Fibroblast of skin of right biceps (primary cell): ENCODE measurements at places on chromosomes 13 and 19.

- DNase-seq, result no peak
Observed at GRCh38 chr13:74190999-74191398, 56.8 kb upstream of the KLF12 start.

DNA sequence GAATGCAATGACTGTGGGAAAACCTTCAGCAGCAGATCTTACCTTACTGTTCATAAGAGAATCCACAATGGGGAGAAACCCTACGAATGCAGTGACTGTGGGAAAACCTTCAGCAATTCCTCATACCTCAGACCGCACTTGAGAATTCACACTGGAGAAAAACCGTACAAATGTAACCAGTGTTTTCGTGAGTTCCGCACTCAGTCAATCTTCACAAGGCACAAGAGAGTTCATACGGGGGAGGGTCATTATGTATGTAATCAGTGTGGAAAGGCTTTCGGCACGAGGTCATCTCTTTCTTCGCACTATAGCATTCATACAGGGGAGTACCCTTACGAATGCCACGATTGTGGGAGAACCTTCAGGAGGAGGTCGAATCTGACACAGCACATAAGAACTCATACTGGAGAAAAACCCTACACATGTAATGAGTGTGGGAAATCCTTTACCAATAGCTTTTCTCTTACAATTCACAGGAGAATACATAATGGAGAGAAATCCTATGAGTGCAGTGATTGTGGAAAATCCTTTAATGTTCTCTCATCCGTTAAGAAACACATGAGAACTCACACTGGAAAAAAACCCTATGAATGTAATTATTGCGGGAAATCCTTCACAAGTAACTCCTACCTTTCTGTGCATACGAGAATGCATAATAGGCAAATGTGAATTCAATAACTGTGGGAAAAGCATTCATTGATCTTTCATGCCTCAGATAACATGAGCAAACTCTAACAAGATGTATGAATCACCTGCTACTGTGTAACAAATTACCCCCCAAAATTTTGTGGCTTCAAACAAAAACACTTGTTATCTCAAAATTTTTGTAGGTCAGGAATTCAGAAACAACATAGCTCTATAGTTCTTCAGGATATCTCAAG, 13.8 kb downstream of the ZNF557 start:
- DNase-seq, result peak; percentile 39

GRCh38 chr19:944171-944567, 18.3 kb downstream of the ARID3A start:
- DNase-seq, result no peak

- peak; percentile 47 for DNase-seq
Observed at GRCh38 chr13:24911133-24911908, 147.4 kb downstream of the RNF17 start.

DNA sequence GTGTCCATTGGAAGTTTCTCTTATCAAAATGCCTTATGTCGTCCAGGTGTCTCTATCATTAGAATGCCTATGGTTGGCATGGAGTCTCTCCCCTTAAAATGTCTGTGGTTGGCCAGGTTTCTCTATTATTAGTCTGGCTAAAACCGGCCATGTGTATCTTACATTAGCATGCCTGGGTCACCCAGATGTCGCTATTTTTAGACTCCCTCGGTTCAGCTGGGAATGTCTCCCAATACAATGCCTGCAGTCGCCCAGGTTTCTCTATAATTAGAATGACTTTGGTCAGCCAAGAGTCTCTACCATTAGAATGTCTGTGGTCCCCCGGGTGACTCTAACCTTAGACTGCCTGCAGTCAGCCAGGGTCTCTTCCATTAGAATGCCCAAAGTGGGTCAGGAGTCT, 1536.1 kb downstream of the UQCRFS1 start:
- DNase-seq, result no peak

- no peak for DNase-seq
Observed at GRCh38 chr13:83531022-83531421, 351.3 kb downstream of the SLITRK1 start.

DNA sequence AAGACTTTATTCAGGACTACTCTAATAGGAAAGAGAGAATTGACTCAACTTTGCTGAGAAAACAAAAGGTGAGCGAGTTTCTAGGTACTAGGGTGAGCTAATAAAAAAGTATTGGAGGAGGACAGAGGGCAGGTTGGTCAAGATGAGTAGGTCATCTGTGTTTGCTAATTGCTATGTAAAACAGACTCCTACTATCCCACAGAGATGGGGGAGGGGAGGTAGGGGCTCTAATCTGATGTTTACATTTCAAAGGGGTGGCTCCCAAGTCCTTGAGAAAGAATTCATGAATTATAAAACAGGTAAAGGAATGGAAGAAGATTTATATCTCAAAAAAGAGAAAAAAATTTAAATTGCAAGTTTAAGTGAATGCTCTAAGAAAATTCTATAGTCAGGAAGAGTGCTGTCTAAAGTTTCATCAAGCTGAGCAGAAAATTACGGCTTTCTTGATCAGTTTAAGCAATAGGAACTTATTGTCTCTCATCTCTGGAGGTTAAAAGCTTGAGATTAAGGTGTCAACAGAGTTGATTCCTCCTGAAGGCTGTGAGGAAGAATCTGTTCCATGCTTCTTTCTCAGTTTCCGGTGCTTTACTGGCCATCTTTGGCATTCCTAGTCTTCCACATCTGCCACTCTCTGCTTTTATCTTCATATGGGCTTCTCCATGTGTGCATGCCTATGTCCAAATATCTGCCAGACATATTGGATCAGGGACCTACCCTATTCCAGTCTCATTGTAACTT, 790.3 kb downstream of the SLITRK5 start:
- no peak for DNase-seq

GRCh38 chr13:73168953-73169401, 110.2 kb downstream of the KLF5 start:
- DNase-seq, result peak; percentile 74

DNA sequence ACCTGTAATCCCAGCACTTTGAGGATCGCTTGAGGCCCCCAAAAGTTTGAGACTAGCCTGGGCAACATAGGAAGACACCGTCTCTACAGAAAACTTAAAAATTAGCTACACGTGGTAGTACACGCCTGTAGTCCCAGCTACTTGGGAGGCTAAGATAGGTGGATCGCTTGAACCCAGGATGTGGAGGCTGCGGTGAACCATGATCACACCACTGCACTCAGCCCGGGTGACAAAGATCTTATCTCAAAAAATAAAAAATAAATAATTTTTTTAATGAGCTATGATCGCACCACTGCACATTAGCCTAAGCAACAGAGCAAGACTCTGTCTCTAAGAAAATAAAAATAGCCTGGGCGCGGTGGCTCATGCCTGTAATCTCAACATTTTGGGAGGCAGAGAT, 6.6 kb downstream of the RCBTB2 start:
- DNase-seq, result no peak

DNA sequence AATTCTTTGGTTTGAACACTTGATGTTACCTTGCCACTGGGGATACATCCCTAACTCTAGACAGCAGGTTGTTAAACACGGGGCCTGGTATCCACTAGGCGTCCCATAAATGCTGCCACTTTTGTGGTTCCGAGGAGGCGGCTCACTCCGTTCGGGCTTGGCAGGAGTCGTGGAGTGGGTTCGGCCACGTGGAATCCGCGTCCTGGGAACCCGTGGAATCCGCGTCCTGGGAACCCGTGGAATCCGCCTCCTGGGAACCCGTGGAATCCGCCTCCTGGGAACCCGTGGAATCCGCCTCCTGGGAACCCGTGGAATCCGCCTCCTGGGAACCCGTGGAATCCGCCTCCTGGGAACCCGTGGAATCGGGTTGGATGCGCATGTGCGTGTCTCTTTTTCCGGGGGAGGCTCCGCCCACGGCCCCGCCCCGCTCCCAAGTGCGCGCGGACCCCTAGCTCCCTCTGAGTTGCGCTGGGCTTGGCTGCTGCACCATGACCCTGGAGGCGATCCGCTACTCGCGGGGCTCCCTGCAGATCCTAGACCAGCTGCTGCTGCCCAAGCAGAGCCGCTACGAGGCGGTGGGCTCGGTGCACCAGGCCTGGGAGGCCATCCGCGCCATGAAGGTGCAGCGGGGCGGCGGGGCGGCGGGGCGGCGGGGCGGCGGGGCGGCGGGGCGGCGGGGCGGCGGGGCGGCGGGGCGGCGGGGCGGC, at the start of gene MRI1:
Gene MRI1, plus strand, starts transcription at position 422 of the 707 bp plus-strand sequence. Its CDS starts 67 bp downstream, at position 489.
- peak; percentile 69 for DNase-seq

DNA sequence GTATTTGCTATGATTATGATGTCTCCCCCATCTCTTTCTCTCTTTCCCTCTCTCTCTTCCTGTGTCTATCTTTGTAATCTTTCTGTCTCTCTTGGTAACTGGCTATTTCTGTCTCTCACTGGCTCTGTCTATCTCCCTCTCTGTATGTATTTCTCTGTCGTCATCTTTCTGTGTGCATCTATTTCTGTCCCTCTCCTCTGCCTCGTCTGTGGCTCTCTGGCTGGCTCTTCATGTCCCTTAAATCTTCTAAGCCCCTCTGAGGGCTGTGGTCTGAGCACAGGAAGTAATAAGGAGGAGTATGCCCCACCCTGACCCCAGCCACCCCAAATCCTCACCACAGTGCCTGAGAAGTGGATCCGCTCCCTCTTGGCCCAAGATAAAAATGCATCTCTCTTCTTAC, 104.4 kb downstream of the DNAJC15 start:
- DNase-seq, result no peak

DNA sequence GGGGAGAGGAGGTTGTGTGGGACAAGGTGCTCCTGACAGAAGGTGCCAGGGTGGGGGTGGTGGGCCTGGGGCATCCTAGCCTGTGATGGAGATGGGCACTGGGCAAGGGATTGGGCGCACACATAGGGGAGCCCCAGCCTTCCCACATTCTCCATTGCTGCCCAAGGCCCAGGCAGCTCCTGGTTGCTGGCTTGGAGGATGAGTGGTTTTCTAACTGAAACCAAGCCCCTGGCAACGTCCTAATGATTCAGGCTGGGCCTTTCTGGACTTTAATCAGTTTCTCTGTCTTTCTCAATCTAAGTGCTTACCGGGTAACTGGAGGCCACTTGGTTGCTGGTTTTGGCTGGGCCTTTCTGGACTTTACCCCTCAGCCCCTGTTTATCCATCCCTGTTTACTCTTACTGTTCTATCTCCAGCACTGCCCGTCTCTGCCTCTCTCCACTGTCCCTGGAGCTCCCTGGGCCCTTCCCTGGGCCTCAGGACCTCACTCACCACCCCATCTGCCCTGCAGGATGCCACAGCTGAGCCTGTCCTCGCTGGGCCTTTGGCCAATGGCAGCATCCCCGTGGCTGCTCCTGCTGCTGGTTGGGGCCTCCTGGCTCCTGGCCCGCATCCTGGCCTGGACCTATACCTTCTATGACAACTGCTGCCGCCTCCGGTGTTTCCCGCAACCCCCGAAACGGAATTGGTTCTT, 354 bp downstream of the CYP4F3 start:
- DNase-seq, result no peak

DNA sequence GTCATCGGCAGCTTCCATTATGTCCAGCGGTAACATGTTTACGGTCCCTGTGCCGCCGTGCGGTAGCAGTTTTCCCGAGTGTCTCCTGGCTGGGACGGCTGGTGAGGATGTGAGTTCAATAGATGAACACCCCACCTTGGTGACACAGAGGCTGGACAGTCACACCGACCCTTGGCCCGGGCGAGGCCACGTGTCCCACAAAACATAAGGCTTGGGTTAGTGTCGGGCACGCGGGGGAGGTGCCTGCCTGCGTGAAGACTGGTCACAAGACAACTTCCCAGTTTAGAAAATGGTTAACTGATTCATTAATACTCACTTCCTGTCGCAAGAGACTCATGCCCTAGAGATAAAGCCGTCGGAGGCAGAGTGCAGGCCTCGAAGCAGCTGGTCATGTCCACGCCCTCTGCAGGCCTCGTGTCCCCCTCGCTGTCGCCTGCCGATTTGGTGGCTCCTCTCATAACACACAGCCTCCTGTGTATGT, 17.2 kb downstream of the RASA3 start:
- DNase-seq, result peak; percentile 88

DNA sequence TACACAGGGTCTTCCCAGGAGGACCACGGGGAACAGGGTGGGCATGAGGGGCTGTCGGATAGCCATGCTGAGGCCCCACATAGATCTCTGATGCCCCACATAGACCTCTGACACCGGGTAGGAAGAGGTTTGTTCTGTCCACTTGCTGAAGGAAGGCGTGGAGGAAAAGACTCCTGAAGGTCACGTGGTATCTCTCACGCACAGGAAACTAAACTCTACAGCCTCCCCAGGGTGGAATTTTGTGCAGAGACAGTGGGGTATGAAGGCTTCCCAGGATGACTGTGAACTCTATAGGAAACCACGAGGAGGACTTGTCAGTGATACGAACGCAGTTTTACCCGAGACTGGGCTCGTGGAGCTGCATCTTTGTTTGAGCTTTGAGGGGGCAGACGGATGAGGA, 2.8 kb downstream of the EVI5L start:
- peak; percentile 7 for DNase-seq

DNA sequence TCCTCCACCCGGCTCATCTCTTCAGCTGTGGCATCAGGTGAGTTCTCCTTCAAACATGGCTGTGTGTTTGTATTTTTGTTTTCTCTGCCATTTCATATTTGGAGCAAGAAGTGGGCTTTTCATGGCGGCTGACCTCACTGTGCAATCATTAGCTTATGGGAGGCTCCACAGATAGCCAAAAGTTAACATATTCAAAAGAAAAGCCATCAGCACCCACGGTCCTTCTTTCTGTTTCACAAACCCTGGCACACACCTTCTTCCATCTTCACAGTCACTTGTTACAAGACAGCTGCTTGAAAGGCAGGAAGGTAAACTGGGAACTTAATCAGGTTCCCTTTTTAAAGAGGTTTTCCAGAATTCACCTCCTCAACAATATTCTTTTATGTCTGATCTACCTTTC, 69.3 kb upstream of the ATP12A start:
- DNase-seq, result no peak

DNA sequence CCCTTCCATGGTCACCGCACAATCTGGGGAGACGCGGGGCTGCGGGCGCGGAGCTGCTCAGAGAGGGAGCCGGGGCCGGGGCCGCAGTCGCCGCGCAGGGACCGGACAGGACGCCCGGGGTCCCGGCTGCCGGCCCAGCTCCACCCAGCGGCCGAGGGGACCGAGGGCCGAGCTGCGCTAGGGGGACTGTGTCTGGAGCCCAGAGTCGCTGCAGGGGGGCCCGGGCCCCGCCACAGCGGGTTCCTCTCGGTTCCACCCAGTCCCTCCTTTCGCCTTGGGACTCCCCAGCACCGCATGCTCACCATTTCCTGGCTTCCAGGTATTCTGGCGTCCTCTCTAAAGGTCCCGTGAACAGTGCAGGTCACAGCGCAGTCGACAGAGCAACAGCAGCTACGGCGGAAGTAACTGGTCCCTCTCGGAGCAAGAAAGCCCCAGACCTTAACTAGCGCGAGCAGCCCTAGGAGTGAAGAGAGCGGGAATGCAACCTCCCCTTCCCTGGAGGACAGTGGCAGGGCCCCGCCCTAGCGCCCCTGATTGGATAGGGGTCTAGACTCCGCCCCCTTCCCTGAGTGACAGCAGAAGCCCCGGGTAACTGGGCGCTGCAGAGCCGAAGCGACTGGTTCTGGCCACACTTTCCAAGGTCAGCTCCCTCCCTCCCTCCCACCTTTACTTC, at the start of gene ZNF878:
Gene ZNF878, minus strand, starts transcription at position 465 of the 673 bp plus-strand sequence. Its CDS starts 160 bp downstream, at position 305.
- peak; percentile 89 for DNase-seq

GRCh38 chr19:48010932-48011758, 16.7 kb downstream of the ELSPBP1 start:
- no peak for DNase-seq

GRCh38 chr13:51747438-51748434, 56.2 kb downstream of the DHRS12 start:
- no peak for DNase-seq
